ENCODE measurements at places on chromosomes 2 and 18. TPM values are rescaled to one million over a fixed set of nuclear protein-coding genes. Genes with fewer than 3 reads are reported as not detected.

GRCh38 chr2:80643598-80643997, 339.0 kb upstream of the LRRTM1 start:
- no peak for DNase-seq
- H3K4me1 ChIP-seq, result no peaks in the 10 kb centered on the region
- H3K4me3 ChIP-seq, result no peak overlapping the region
- no peaks in the 10 kb centered on the region for H3K27me3 ChIP-seq

GRCh38 chr2:172428832-172429210, 1.4 kb downstream of the ITGA6 start:
- no peak for DNase-seq
- peak overlapping the region; percentile 74 for H3K27ac ChIP-seq
- H3K4me3 ChIP-seq, result peak overlapping the region; percentile 79

PSTPIP2 gene
- 0.39 TPM for total RNA-seq

DNA sequence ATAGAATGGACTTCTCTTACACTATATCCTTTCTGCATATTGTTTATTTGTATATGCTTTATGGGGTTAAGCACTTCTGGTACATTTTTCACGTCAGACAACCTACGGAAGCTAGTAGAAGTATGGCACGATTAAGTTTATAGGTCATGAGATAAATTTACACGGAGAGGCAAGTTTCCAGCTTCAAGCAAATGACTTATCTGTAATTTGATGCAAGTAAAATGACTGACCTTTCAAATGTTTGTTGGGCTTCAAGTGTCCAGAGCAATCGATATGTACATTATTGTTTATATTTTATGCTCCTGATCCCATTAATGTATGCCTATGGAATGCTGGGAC, 97.5 kb upstream of the EFEMP1 start:
- H3K4me1 ChIP-seq, result no peaks in the 10 kb centered on the region
- peak overlapping the region; percentile 13 for H3K4me3 ChIP-seq
- peaks cover 5% of the 10 kb centered on the region for H3K27me3 ChIP-seq
- no peak for DNase-seq
- H3K36me3 ChIP-seq, result no peaks in the 10 kb centered on the region

FEV gene
- total RNA-seq, result not detected

GRCh38 chr2:109391243-109391642, 222.5 kb downstream of the SEPTIN10 start:
- H3K4me1 ChIP-seq, result no peaks in the 10 kb centered on the region
- no peaks in the 10 kb centered on the region for H3K36me3 ChIP-seq

C2orf66 gene
- total RNA-seq, result 0.33 TPM

GRCh38 chr2:222707102-222707688, 35.7 kb downstream of the MOGAT1 start:
- H3K27ac ChIP-seq, result no peak overlapping the region
- H3K4me1 ChIP-seq, result peaks cover 2% of the 10 kb centered on the region
- no peaks in the 10 kb centered on the region for H3K27me3 ChIP-seq
- no peak for DNase-seq
- no peaks in the 10 kb centered on the region for H3K36me3 ChIP-seq

GRCh38 chr18:56709463-56709862, 58.3 kb downstream of the WDR7 start:
- no peaks in the 10 kb centered on the region for H3K4me1 ChIP-seq
- no peaks in the 10 kb centered on the region for H3K27me3 ChIP-seq
- H3K27ac ChIP-seq, result no peak overlapping the region
- H3K4me3 ChIP-seq, result no peak overlapping the region
- H3K36me3 ChIP-seq, result no peaks in the 10 kb centered on the region
- peak; percentile 18 for DNase-seq

- H3K36me3 ChIP-seq, result no peaks in the 10 kb centered on the region
- H3K27me3 ChIP-seq, result no peaks in the 10 kb centered on the region
- no peaks in the 10 kb centered on the region for H3K4me1 ChIP-seq
- no peak for DNase-seq
- no peak overlapping the region for H3K27ac ChIP-seq
Observed at GRCh38 chr2:67938053-67938452, 124.8 kb downstream of the C1D start.

POMC gene
- not detected for total RNA-seq

SIX3 gene
- 0.21 TPM for total RNA-seq

- no peaks in the 10 kb centered on the region for H3K36me3 ChIP-seq
- H3K4me1 ChIP-seq, result no peaks in the 10 kb centered on the region
- no peak overlapping the region for H3K27ac ChIP-seq
- H3K27me3 ChIP-seq, result no peaks in the 10 kb centered on the region
- H3K4me3 ChIP-seq, result no peak overlapping the region
- DNase-seq, result no peak
Observed at GRCh38 chr2:112880696-112881095, 30.3 kb upstream of the IL37 start.

OSR1 gene
- total RNA-seq, result 4.4 TPM

DNA sequence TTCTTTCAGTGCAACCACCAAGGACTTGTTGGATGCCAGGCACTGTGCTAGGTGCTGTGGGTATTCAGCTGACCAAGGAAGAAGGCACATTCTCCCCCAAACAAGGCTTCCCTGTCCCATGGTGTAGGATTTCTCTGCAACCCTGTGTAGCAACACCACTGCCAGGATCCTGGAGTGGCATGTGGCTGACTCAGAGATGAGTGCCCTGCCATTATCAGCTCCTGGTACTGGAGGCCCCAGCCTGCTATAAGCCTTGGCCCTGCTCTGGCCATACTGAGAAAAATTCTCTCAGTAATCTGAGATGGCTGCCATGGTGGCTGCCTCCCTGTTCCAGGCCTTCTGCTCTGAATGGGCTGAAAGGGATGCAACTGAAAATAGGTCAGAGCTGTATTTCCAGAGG, 4.3 kb downstream of the SMYD5 start:
- H3K27me3 ChIP-seq, result no peaks in the 10 kb centered on the region
- no peak overlapping the region for H3K4me3 ChIP-seq
- H3K4me1 ChIP-seq, result no peaks in the 10 kb centered on the region
- peaks cover 6% of the 10 kb centered on the region for H3K36me3 ChIP-seq
- no peak for DNase-seq

COQ10B gene
- 34.7 TPM for total RNA-seq

DNA sequence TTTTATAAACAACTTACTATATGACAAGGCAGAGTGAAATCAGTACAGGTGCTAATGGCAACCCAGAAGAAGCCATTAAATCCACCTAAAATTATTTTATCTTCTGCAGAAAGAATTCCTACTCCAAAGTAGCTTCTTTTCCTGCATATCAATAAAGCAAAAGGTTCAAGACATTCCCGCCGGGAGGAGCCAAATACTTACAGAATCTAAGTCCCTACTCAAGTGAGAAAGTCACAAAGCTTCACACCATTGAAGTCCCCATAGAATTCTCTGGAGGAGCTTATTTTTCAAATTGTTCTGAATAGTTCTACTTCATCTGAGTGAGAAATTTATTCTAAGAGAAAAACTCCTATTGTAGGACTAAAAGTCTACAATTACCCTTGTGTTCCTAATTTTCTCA, 233.7 kb upstream of the HNRNPA3 start:
- DNase-seq, result no peak
- 0 out of 2 replicates have a peak, but pooled peaks cover 2% of the 10 kb centered on the region for H3K27me3 ChIP-seq
- H3K36me3 ChIP-seq, result no peaks in the 10 kb centered on the region
- H3K27ac ChIP-seq, result no peak overlapping the region
- H3K4me1 ChIP-seq, result no peaks in the 10 kb centered on the region

- H3K27ac ChIP-seq, result no peak overlapping the region
- no peak overlapping the region for H3K4me3 ChIP-seq
- H3K36me3 ChIP-seq, result no peaks in the 10 kb centered on the region
- H3K4me1 ChIP-seq, result no peaks in the 10 kb centered on the region
- no peak for DNase-seq
Observed at GRCh38 chr2:60098996-60099395, 454.5 kb downstream of the BCL11A start.

- no peak for DNase-seq
- H3K27ac ChIP-seq, result no peak overlapping the region
- H3K4me3 ChIP-seq, result no peak overlapping the region
Observed at GRCh38 chr2:55033921-55034320, 16.3 kb downstream of the RTN4 start.

ERBB4 gene
- 0.15 TPM for total RNA-seq

Measured in Panc1 (cell line).